ENCODE measurements at places on chromosomes 11 and 22. TPM values are rescaled to one million over a fixed set of nuclear protein-coding genes. Genes with fewer than 3 reads are reported as not detected.

GRCh38 chr11:95005642-95006041 lies 19.4 kb upstream of the KDM4E start:
- no peak for DNase-seq

GRCh38 chr11:25910086-25910485 lies 421.8 kb upstream of the ANO3 start:
- peak; percentile 1 for DNase-seq

GRCh38 chr11:82507288-82507687 lies 226.4 kb downstream of the FAM181B start:
- no peak for DNase-seq

- peak; percentile 35 for DNase-seq
These were observed 9.0 kb upstream of the CYTH4 start for GRCh38 chr22:37273126-37273845.

GRCh38 chr22:42957544-42957943 lies 57.4 kb downstream of the PACSIN2 start:
- no peak for DNase-seq

- no peak for DNase-seq
These were observed 4.7 kb upstream of the AP1B1 start for GRCh38 chr22:29393019-29393608.

GRCh38 chr22:41263704-41264103 lies 22.3 kb downstream of the RANGAP1 start:
- no peak for DNase-seq

- no peak for DNase-seq
These were observed 7.6 kb downstream of the VPS26B start for GRCh38 chr11:134231958-134232659.

GRCh38 chr11:23856654-23857053 lies 640.2 kb upstream of the LUZP2 start:
- DNase-seq: peak; percentile 66

DNA sequence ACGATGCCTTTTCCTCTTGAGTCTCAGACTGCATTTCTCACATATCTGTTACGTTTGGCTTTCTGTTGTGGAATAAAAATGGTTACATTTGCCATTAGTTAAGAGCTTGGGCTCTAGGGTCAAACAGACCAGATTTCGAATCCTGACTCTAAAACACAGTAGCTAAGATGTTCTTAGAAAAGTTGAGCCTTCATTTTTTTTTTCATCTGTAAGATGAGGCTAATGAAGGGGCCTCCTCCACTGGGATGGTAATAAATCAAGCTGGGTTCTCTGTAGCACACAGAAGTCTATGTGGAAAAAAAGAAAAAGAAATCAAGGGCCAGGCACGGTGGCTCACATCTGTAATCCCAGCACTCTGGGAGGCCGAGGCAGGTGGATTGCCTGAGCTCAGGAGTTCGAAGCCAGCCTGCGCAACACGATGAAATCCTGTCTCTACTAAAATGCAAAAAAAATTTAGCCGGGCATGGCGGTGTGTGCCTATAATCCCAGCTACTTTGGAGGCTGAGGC lies 49.9 kb upstream of the CAPRIN1 start:
- no peak for DNase-seq

DNA sequence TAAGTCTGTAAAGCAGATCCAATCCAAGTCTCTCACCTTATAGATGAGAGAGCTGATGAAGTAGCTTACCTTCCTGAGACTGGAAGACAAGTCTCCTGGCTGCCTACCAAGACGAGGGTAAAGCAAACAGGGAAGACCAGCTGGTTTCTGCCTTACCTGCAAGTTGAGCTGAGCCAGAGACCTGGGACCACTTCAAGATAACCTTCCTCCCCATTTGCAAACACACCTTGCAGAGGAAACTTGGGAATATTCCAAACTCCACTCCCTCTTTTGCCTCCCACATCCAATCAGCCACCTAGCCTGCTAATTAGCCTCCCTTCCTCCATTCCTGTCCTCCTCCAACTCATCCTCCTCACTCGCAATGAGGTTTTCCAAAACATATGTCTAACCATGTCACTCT lies 23.4 kb upstream of the ROBO3 start:
- DNase-seq: no peak

- DNase-seq: no peak
These were observed 104.9 kb downstream of the KCNC1 start for GRCh38 chr11:17839450-17839849.

GRCh38 chr11:120516461-120517389 lies 5.2 kb downstream of the GRIK4 start:
- DNase-seq: no peak

DNA sequence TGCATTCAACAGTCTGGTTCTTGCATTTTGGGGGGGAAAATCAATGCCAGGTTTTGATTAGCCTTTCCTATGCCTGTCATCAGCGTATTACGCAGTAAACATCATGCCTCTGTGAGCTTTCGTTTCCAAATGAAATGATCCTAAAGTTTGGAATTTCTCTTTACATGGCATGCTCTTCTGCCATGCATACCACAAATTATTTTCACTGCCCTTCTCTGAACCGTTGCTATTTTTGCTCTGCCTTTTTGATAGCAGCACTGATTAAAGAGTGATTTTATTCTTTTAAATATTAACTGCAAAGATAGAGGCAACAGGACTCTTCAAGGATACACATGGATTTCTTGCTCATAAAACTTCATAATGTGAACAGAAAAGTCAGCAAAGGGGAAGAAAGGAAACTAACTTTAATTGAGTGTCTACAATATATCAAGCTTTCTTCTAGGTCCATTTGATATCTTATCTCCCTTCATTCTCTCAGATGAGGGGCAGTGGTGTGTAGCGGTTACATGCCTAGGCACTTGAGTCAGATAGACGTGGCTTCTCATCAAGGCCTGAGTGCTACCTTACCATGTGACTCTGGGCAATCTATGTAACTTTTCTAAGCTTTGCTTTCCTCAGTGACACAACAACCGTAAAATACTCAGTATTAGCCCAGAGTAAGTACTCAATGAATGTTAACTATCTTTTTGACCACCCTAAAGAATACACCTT lies 25.0 kb upstream of the FZD4 start:
- DNase-seq: no peak

- DNase-seq: no peak
These were observed 82.9 kb upstream of the TBCEL start for GRCh38 chr11:120941000-120941399.

- no peak for DNase-seq
These were observed 254.8 kb downstream of the FAM76B start for GRCh38 chr11:95534809-95535208.

DNA sequence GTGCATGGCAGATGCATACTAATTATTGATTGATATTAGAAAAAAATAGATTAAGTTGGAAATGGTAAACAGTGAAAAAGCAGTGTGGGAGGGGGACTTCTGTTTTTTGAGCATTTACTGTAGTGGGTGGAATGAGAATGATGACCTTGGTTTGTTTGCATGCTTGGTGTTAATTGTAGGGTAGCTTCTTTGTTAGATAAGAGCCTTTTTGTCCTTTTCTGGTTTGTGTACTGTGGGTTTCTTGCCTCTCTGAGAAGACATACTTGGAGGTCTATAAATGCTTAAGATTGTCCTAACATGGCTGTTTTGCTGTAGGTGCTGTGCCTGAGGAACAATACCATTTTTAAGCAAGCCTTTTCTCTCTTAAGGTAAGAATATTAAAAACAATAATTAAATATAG lies 17.0 kb downstream of the MRPL48 start:
- no peak for DNase-seq

P2RX6 gene
- 0.22 TPM for total RNA-seq

XNDC1N gene
- total RNA-seq: 5.9 TPM

SF3B2 gene
- total RNA-seq: 241 TPM

TOMM22 gene
- total RNA-seq: 60.4 TPM

CASP4 gene
- total RNA-seq: 93.6 TPM

GSTP1 gene
- 1,733 TPM for total RNA-seq

ZNF215 gene
- 9.2 TPM for total RNA-seq

MPZL3 gene
- total RNA-seq: 17.7 TPM

RFPL1 gene
- total RNA-seq: not detected

ACTN3 gene
- total RNA-seq: not detected

PRAME gene
- not detected for total RNA-seq

All from MCF 10A (cell line).